ENCODE measurements at places on chromosomes 13 and 19.

- no peak for DNase-seq
Observed at GRCh38 chr13:111958612-111959395, 108.1 kb upstream of the SOX1 start.

- peak; percentile 9 for DNase-seq
Observed at GRCh38 chr19:3544742-3545668, 6.0 kb downstream of the TEKTIP1 start.

DNA sequence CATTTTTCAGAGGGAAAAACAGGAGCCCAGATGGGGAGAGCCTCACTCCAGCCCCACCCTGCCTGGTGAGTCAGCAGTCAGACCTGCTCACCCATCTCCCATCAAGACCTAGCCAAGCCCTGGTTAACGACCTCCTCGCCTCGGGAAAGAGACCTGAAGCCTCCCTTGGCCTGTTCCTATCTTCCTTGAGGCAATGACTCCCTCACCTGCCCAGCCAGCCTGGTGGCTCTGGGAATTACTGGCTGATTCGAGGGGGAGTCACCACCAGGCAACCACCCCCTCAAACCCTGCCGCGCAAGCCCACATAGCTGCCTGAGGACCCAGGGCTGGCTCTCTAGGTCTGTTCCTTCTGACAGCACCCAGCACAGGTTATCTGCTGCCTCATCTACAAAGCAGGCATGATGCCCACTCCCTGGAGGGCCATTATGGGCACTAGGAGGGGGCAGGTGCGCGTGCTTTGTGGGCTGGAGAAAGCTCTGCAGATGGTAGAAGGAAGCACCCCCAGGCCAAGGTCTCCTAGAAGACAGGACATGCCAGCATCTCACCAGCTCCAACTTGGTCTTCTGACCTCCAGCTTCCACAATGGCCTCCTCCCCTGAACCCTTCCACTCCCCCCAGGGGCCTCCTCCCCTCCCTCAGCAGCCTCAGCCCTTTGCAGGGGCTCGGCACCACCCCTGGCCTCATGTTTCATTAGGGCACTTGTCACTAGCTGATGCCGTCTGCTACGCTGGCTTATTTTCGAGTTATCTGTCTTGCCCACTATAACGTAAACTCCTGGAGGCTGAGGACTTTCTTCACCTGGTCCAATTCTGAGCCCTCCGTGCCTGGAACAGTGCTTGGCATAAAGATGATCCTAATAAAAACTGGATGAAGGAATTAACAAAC is 10.4 kb downstream of the DEDD2 start:
- DNase-seq = no peak

DNA sequence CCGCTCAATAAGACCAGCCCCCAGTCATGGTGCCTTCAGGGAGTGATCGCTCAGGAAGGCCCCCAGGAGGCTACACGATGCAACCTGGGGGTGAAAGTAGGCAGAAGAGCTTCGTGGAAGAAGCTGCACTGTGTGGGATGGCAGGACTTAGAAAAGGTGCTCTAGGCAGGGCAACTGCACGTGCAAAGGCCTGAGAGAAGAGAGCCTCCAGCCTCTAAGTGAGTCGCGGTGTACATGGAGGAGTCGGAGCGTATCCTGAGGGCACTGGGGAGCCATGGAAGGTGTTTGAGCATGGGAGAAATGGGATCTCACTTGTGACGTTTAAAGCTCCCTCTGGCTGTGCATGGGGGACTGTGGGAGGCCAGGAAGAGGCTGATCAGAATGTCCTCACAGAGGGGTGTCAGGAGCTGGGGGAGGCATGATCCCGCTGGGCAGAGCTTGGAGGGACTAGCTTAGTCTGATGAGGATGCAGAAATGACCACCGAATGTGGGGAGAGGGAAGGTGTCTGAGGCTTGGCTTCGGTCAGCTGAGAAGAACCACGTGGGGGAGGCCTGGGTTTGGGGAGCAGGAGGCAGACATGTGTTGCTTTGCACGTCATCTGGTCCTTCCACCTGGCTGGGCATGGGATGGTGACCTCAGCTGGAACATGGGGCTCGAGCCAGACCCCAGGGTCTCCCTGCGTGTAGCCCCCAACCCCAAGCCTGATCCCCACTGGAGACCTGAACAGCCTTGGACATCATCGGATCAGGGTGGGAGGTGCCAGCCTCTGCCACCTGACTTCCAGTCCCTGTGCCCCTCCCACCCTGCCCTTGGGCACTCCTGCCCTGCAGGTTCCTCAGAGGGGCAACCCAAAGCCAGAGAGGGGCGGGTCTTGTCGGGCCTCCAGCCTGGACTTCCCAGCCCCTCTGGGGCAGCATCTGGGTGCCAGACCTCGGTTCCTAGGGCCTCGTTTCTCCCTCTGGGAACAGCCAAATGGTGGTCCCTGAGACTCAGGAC is 1.1 kb downstream of the APC2 start:
- no peak for DNase-seq

DNA sequence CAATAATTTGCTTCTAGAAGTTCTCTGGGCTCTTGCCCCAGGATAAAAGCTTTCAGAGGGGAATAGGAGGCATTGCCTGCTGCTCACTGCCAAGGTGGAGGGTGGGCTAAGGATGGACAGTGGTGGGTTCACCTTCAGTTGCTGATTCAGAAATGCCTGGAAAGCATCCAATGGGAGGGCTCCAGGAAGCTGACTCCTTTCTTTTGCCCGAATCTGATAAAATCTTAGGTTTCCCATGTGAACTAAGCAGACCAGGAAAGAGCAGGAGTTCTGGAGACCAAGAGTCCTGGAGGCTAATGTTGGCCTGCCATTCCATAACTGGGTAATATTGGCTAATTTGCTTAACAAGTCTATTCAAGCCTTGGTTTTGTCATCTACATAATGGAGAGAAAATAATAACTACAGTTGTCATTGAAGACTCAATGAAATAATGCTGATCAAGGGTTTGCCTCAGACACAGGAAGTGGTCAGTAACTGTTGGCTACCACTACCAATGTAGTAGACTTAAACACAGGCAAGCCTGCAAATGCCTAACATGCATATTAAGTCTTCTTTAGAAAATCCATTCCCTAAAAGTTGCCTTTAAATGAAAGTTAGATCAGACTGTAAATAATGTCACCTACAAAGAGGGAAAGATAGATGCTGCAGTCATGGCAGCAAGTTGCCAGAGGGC is 528.4 kb upstream of the NBEA start:
- DNase-seq = no peak

DNA sequence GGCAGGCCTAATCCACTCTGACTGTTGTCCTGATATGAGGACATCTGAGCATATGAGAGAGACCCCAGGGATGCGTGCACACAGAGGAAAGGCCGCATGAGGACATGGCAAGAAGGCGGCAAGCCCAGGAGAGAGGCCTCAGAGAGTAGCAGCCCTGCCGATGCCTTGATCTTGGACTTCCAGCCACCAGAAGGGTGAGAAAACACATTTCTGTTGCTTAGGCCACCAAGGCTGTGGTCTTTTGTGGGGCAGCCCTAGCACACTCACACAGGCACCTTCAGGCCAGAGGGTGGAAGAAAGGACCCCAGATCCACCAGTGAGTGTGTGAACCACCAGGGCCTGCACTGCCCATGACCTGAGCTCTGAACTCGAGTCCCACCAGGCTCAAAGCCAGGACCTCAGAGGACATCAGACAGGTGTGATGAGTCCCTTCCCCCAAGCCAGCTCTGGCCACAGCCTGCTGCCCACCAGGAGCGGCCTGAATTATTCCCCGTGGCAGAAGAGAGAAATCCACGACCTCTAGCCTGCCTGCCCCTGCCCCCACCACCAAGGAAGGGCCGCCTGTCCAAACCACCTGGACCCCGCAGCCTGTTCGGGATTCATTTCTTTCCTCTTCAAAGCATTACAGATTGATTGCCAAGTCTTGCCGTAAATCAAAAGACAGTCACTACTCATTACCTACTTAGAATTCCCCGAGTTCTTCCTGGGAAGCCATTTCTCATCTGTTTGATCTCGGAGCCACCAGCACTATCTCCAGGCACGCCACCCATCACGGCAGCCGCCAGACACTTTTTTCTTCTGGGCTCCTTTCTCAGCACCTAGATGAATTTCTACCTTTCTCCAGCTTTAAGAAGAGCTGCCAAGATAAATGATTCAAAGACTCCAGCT is 72.2 kb downstream of the CEBPG start:
- no peak for DNase-seq

- no peak for DNase-seq
Observed at GRCh38 chr13:59263531-59263930, 900.2 kb downstream of the DIAPH3 start.

DNA sequence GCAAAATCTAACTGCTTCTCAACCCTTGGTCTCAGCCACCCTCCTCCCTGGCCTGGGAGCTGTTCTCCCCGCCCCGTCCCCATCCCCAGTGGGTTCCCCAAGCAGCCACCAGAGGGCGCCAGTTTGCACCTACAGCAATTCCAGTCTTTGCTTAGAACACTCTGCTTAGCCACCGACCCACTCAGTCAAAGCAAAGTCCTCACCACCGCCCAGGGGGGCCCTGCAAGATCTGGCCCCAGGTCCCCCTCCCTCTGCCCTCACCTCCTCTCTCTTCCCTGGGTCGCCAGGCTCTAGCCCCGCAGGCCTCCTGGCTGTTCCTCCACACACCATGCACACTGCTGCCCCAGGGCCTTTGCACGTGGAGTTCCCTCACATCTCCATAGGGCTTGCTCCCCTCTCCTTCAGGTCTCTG is 12.4 kb downstream of the TMEM143 start:
- peak; percentile 2 for DNase-seq

DNA sequence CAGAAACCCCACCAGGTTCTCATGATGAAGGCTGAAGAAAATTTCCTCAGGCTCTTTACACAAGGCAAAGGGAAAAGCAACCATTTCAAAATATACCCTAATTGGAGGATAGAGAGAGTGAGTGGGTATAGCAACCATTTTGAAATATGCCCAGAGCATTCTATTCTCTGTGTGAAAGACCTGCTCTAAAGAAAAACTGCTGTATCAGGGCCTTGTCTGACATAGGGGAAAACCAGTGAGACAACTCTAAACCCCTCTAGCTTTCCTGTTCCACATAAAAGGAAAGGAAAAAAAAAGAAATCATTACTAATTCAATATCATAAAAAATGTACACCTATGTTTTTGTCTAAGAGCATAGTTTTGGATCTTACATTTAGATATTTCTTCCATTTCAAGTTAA is 42.3 kb downstream of the TPTE2 start:
- no peak for DNase-seq

DNA sequence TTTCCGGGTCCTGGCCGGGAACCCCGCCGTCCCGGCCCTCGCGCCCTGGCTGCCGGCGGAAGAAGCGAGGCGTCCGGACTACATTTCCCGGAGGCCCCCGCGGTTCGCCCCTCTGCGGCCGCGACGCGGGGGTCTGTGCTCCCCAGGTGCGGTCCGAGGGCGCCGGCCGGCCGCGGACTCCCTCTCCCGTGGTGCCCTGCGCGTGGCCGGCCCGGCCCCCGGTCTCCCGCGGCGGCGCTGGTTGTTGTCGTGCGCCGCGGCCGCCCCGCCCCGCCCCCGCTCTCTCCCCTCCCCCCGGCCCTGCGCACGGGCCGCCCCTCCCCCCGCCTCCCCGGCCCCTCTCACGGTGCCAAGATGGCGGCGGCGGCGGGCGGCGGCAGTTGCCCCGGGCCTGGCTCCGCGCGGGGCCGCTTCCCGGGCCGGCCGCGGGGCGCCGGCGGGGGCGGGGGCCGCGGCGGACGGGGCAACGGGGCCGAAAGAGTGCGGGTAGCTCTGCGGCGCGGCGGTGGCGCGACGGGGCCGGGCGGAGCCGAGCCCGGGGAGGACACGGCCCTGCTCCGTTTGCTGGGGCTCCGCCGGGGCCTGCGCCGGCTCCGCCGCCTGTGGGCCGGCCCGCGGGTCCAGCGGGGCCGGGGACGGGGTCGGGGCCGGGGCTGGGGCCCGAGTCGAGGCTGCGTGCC is at the start of gene KMT2B:
Gene KMT2B (plus strand): TSS at position 339 of the 680 bp plus-strand sequence. CDS start 16 bp downstream, at position 355.
- DNase-seq = peak; percentile 65

- no peak for DNase-seq
Observed at GRCh38 chr19:49447485-49448431, 3.9 kb downstream of the PIH1D1 start.

- DNase-seq = no peak
Observed at GRCh38 chr19:2834294-2834871, 6.9 kb upstream of the ZNF555 start.

GRCh38 chr13:95188128-95188527 is 113.1 kb downstream of the ABCC4 start:
- no peak for DNase-seq

GRCh38 chr13:94933230-94933751 is 220.9 kb upstream of the SOX21 start:
- no peak for DNase-seq

DNA sequence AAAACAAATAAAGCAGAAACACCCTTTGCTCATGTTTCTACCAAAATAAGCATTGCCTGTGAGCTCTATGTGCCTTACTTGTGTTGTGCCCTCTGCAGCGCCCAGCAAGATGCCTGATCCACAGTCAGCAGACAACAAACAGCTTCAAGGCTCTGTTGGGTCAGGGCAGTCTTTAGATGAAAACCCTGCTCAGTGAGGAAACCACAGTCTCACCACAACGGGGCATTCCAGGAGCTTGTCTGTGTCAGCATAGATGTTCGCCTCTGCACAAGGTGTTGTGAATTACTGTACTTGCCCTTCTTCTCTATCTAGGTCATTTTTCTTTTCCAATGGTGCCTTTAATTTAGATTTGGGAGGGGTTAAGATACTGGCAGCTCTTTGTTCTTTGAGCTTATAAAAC is 251.9 kb downstream of the COL4A1 start:
- DNase-seq = no peak

- DNase-seq = no peak
Observed at GRCh38 chr19:7385062-7385461, 36.3 kb downstream of the ARHGEF18 start.

GRCh38 chr13:76822698-76823267 is 63.4 kb downstream of the KCTD12 start:
- no peak for DNase-seq

DNA sequence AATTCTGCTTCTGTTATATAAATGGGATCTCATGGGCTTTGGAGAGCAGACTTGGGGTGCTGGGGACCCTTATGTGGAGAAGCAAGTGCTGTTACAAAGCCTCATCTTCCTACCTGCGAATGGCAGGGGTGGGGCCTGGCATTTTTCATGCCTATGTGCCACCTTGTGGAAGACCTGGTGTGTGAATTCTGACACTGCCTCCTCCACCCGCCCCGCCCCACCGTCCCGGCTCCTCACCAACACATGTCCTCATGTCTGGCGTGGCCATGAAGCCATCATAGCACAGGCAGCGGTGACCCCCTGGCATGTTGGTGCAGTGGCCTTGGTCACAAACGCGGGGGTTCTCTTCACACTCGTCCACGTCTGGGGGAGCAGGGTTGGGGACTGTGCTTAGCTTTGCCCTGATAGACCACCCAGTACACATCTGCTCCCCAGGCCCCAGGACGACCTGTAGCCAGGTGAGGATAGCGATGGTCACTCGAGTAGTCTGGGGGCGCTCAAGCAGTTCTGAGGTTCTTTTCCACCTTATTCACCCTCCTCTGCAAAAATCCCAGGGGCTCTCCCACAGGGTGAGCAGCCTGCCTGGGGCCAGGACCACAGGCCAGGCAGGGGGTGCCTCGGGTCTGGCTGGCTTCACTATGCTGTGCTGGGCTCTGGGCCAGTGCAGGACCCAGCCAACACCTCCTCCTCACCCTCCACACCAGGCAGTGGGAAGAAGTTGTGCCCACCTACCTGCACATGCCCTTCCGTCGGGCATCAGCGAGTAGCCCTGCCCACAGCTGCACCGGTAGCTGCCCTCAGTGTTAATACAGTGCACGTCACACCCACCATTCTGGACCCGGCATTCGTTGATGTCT is 32.7 kb downstream of the FBN3 start:
- DNase-seq = no peak

Measured in kidney glomerular epithelial cell (primary cell).